ENCODE measurements at places on chromosomes 4 and X. TPM values are rescaled to one million over a fixed set of nuclear protein-coding genes. Genes with fewer than 3 reads are reported as not detected.

- H3K4me3 ChIP-seq: no peak overlapping the region
- H3K27ac ChIP-seq: no peak overlapping the region
- H3K36me3 ChIP-seq: peaks cover 6% of the 10 kb centered on the region
- no peaks in the 10 kb centered on the region for H3K4me1 ChIP-seq
- DNase-seq: no peak
- H3K27me3 ChIP-seq: no peaks in the 10 kb centered on the region
Measured at GRCh38 chr4:166518315-166518714, 645.3 kb downstream of the TLL1 start.

DNA sequence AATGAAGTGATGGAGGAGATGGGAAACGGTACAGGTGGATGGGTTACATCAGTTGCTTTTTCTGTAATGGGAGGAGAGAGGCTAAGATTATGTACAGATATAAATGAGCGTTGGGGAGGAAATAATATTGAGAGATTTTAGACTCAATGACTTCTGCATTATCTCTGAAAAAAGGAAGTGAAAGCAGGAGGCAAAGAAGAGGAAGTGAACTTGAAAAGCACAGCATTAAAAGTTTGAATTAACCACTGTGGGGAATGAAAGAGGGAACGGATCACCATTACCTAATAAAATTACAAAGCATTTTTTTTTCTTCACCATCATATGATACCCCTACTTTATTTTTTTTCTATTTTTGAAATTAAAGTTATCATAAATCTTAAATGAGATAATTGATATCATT lies 1025.5 kb downstream of the RPA4 start:
- no peak for DNase-seq
- H3K27me3 ChIP-seq: peaks cover 4% of the 10 kb centered on the region
- no peak overlapping the region for H3K4me3 ChIP-seq

DNA sequence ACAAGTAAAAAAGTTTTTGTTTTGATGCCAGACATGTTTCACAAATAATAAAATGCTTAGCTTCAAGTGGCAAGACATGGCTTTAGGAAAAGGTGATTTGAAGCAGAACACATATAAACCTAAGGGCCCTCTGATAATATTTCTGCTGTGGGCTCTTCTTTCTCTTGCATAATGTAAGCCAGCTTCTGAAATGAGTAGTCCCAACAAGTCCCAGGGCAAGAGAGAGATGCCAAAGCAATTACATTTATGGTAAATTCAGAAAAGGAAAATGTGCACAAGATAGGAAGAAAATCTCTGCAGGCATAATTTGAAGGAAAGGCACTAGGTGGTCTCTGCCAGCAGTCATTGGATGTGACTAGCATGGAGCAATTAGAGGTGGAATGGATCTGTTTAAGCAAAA lies 170.8 kb upstream of the GALNT7 start:
- H3K4me3 ChIP-seq: no peak overlapping the region
- H3K36me3 ChIP-seq: no peaks in the 10 kb centered on the region
- H3K27ac ChIP-seq: no peak overlapping the region
- H3K4me1 ChIP-seq: no peaks in the 10 kb centered on the region

Gene SMARCA1
- total RNA-seq: not detected

DNA sequence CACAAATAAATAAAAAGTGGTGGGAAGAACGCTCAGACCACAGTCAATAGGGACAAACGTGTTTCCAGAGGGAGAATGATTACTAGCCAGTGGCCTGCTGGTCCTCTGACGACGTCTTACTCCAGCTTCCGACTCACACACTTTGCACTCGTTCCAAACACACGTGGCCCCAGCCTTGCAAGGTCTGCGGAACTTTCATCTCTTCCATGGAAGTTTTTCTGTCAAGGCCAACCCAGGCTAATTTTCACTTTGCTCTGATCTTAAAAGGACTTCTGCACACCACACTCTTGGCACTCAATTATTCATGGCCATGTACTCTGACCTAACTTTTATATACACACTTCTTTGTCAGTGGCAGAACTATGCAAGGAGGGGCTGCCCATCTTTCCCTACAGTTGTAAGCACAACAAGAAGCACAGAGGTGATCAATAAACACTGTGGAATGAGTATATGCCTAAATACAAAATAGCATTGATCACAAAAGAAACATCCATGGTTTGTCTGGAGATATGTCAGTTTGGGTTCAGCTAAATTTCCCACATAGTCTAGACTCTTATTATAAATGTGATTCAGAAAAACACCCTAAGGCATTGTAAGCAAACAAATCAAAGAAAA lies 69.4 kb downstream of the STX18 start:
- H3K36me3 ChIP-seq: peaks cover 16% of the 10 kb centered on the region
- no peak overlapping the region for H3K4me3 ChIP-seq
- H3K27ac ChIP-seq: no peak overlapping the region
- peaks cover 14% of the 10 kb centered on the region for H3K4me1 ChIP-seq

Measured in natural killer cell treated with Interleukin-12 subunit alpha and Interleukin-12 subunit beta and Interleukin-15 and Interleukin-18, amount 100 ng/mL, for 72 hours (primary cell).